Skeletal muscle tissue (tissue), 5 donors: ENCODE measurements at places on chromosomes 11 and 22. TPM values are rescaled to one million over a fixed set of nuclear protein-coding genes. Genes with fewer than 3 reads are reported as not detected.

Gene TP53AIP1
- total RNA-seq, result not detected

Gene LMNTD2
- total RNA-seq, result under 0.01 TPM

Gene KRTAP5-8
- total RNA-seq, result not detected

Gene RPL27A
- 1,860 TPM for total RNA-seq

Gene BIRC3
- total RNA-seq, result 1.6 TPM

Gene CDKN1C
- total RNA-seq, result 209 TPM

Gene SCGB1D2
- not detected for total RNA-seq

Gene PPP6R2
- total RNA-seq, result 28.2 TPM

Gene OR8B8
- total RNA-seq, result not detected

Gene DNAJB7
- not detected for total RNA-seq

Gene IL10RA
- 8.9 TPM for total RNA-seq

Gene CTTN
- total RNA-seq, result 71.5 TPM

Gene MS4A6E
- not detected for total RNA-seq

Gene OR6A2
- under 0.01 TPM for total RNA-seq

Gene HIRA
- 7.3 TPM for total RNA-seq

Gene EIF3D
- total RNA-seq, result 294 TPM

Gene GAL3ST3
- under 0.01 TPM for total RNA-seq

Gene XNDC1N
- total RNA-seq, result 13.6 TPM

Gene ENTHD1
- not detected for total RNA-seq

Gene RPS6KB2
- 23.5 TPM for total RNA-seq
